ENCODE measurements at places on chromosomes 16 and 17.

DNA sequence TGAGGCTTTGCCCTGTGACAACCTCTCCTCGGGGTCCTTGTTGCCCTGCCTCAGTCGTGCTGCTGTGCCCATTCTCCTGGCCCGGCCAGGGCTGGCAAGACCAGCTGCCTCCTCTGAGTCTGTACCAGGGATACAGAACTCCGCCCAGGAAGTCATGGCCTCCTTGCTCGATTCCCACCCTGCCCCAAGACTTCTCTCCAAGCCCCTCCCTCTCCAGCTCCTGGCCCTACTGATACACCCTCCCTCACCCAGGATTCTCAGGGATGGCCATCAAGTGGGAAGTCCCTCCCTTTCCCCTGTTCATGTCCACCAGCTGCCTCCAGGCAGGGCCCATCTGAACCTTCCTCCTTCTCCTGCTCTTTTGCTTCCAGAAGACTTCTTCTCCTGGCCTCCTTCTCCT is 11.2 kb upstream of the TMEM208 start:
- no peak for DNase-seq

DNA sequence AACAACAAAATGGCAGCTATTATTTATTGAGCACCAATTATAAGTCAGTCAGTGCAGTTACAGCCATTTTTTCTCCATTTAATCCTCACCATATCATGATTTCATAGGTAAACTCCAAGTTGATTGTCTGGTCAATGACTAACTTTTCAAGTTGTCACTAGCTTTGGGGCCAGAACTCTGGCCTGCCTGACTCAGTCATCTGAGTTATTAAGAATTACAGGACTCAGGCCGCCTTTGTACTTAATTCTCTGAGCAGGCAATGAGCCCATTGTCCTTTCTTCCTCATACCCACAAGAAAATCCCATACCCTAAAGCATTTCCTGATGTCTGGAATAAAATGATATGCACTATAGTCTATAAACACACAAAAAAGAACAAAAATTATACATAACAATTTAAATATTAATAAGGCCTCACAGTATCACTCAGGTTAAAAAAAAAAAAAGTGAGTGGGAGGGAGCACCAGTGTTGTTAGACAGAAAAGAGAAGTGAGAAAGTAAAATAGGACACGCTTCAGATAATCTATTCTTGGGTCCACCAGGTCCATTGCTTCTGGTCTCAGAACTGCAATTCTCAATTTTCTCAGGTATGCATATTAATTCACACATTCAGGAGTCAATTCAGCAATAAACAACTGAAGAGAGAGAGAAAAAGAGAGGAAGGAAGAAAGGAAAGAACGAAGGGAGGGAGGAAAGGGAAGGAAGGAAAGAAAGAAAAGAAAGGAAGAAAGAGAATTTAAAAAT is 70.2 kb downstream of the SPAG9 start:
- peak; percentile 38 for DNase-seq

DNA sequence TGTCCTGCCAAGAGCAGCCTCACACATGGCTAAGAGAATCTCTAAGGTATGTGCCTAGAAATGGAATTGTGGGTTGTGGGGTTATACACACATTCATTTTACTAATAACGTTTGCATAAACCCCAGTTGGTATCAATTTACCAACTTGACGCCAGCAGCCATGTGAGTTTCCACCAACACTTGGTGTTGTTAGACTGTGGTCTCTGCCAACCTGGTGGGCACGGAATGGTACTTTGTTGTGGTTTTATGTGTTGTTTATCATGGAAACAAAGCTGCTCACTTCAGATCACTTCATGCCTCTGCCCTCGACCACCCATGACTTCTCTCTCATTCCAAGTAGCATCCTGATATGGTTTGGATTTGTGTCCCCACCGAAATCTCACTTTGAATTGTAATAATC is 152.0 kb upstream of the CDC42EP4 start:
- DNase-seq, result no peak

GRCh38 chr17:40963838-40964237 is 2.9 kb downstream of the KRT39 start:
- DNase-seq, result no peak

- no peak for DNase-seq
These were observed 77.1 kb downstream of the PRKCA start for GRCh38 chr17:66379544-66379943.

DNA sequence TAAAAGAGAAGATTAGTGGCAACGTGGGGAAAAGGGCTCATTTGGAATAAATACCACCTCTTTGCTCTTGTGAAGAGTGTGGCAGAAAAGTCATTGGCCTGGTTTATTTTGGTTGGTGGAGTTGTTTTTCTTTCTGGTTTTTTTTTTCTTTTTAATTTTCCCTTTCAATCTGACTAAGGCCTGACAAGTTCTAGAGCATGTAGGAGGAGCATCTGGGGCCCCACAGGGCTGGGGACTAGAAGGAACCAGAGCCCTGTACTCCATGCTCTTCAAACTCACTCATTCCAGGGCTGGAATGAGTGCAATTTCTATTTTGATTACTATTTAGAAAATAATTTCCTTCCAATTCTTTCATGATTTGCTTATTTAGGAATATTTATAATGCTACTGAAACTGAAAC is 13.3 kb downstream of the IRX5 start:
- no peak for DNase-seq

- DNase-seq, result no peak
These were observed 34.5 kb upstream of the USP22 start for GRCh38 chr17:21077281-21077680.

DNA sequence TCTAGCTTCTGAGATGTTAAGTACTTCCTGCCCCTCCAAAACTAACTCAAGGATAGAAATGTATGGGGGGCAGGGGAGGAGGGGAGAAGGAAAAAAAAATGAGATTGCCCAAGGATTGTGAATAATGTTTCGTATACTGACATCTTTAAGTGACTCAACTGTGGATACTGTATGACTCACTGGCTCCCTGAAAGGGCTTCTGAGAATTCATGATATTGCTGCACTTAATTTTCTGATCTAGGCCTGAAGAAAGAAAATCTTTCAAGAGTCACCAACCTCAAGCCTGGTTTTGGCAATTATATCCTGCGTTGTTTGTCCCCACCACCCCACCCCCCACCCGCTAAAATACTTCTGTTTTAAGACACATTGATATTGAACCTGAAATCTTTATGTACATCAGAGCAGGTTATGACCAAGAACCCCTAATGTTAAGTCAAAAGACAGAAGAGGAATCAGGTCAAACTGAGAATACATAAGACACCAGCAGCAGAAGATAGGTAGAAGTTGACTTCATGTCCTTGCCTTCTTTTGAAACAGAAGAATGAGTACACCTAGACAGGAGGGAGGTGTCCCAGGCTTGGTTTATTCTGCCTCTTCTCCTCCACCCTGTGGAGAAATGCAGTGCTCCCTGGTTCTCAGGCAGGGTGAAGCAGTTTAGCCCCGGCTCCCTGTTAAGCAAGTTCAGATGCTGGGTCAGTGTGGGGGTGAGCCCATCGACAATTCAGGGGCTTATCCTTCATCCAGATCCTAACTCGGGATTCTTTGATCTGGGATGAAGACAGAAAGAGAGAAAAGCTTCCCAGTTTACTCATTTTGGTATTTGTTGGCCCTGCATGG is 3.3 kb upstream of the FBXL20 start:
- DNase-seq, result no peak

DNA sequence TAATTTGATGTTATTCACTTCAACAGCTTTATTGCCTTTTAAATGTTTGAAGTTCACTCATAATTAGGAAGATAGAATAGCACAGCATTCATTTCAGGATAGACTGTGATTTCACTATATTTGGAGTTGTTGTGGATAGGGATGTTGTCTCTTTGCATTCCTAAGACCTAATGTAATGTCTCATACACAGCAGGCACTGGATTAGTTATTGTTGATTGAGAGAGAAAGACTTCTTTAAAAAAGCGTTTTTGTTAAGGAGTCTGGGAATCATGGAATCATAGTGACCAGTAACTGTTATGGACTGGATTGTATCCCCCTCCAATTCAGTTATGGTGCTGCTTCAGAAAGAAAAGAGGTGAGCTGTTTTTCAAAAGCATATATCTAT is 122.0 kb downstream of the USP22 start:
- DNase-seq, result no peak

DNA sequence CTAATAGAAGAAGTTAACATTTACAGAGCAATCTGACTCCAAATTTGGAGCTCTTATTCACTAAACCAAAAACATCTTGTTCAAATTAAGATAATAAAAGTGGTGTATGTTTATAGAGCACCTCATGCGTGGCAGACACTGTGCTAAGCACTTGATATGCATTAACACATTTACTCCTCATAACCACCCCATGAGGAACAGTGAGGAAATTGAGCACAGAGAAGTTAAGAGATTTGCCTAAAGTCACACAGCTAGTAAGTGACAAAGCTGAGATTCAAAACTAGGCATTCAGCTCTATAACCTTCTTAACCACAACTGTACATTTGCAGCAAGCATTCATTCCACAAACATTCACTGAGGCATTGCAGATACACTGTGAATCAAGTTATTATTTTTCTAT is 94.0 kb downstream of the VAT1L start:
- no peak for DNase-seq

GRCh38 chr17:75152922-75153779 is 1.2 kb downstream of the JPT1 start:
- DNase-seq, result no peak

DNA sequence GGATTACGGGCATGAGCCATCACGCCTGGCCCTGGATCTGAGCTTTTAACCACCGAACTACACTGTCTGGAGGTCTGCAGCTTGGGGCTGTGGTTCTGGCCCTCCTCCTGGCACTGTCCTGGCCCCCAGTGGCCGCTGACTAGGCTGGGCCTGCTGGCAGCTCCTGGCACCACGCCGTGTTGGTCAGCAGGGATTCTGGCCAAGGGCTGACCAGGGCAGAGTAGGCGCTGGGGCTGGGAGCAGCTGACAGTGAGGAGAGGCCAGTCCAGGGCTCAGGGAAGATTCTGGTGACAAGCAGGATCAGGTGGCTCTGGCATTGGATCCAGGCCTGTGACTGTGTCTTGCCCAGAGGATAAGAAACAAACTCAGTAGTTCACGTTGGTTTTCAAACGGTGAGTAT is 14.6 kb downstream of the EEF2K start:
- DNase-seq, result no peak

GRCh38 chr16:53651357-53651756 is 52.3 kb downstream of the RPGRIP1L start:
- DNase-seq, result no peak

DNA sequence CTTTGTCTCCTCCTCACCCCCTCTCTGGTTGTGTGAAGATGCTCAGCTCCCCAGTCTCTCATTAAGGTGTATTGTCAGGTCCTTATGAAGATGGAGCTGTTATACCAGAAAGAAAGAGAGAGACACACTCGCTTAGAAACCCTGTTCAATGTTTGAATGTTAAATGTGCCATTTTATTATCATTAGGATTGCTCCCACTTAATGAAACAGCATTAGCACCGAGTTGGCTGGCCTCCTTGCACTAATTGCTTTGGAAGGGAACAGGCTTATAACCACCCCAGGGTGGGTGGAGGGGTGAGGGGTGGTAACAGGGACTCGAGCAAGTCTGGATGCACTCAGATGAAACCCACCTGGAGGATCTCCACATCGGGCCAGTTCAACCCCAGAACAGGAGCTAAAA is 14.4 kb downstream of the PIPOX start:
- no peak for DNase-seq

GRCh38 chr17:1438593-1439083 is 17.4 kb downstream of the CRK start:
- DNase-seq, result no peak

DNA sequence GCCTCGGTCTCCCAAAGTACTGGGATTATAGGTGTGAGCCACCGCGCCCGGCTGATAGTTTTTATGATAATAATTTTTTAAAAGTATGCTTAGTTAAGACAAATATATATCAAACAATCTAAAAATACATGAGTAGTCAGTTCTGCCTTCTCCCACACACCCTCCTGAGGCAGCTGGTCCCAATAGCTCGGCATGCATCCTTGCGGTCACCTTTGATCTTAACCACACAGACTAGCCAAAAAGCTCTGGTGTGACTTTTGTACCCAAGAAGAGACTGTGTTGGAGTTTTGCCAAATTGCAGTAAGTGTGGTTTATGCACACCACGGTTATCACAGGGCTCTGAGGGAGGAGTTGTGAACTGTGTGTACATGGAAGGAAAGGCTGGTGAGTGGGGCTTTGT is 25.6 kb downstream of the ATP6V0A1 start:
- no peak for DNase-seq

DNA sequence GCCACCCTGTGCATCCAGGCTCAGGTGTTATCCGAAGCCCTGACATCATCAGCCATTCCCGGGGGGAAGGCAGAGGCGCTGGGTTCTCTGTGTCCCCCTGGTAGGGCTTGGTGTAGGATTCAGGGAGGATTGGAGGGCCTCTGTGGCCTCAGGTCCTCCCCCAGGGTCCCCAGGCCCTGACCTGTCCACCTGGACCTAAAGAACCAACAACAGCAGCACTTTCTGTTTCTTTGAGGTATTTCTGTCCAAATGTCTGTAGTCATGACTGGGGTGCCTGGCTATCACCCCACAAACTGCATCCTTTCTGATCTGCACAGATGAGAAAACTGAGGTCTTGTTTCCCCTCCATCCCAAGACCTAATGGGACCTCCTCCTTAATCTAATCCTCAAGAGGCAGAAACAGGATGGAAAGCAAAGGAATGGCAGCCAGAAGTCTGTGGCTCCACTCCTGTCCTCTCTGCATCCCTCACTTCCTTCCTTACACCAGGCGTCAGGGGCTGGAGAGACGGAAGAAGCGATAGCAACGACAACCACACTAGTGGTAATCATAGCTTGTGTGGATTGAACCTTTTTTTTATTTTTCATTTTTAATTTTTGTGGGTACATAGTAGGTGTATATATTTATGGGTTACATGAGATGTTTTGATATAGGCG is 11.8 kb downstream of the NLRC5 start:
- DNase-seq, result no peak

GRCh38 chr17:75622076-75622475 is 11.2 kb upstream of the SMIM5 start:
- no peak for DNase-seq

GRCh38 chr17:14354807-14355206 is 53.9 kb downstream of the HS3ST3B1 start:
- DNase-seq, result no peak

GRCh38 chr16:55214974-55215494 is 109.0 kb upstream of the IRX6 start:
- no peak for DNase-seq
